ENCODE measurements at places on chromosomes 1 and 21.

DNA sequence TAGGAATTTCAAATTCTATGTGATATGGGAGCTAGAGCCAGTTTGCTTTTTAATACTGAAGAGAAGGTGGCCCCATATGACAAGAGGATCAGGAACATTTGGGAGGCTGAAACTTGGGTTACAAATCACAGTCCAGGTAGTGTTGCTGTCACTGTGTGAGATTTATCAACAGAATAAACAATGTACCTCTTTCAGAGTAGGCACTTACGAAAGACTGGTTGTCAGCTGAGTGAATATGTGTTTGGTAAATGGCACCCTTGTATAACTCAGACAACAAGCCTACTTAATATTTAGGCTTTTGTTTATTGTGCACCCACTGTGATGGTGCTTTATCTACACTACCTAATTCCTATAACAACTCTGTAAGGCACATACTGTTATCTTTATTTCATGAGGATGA is 7.4 kb upstream of the HAO2 start:
- no peak for DNase-seq

DNA sequence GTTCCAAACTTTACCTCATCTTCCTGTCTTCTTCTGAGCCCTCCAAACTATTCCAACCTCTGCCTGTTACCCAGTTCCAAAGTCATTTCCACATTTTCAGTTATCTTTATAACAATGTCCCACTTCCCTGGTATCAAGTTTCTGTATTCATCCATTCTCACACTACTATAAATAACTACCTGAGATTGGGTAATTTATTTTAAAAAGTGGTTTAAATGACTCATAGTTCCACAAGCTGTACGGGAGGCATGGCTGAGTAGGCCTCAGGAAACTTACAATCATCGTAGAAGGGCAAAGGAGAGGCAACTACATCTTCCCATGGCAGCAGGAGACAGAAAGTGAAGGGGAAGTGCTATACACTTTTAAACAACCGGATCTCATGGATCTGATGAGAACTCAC is 428.5 kb upstream of the RGS18 start:
- no peak for DNase-seq

GRCh38 chr1:202187041-202187671 is 6.4 kb upstream of the LGR6 start:
- no peak for DNase-seq

DNA sequence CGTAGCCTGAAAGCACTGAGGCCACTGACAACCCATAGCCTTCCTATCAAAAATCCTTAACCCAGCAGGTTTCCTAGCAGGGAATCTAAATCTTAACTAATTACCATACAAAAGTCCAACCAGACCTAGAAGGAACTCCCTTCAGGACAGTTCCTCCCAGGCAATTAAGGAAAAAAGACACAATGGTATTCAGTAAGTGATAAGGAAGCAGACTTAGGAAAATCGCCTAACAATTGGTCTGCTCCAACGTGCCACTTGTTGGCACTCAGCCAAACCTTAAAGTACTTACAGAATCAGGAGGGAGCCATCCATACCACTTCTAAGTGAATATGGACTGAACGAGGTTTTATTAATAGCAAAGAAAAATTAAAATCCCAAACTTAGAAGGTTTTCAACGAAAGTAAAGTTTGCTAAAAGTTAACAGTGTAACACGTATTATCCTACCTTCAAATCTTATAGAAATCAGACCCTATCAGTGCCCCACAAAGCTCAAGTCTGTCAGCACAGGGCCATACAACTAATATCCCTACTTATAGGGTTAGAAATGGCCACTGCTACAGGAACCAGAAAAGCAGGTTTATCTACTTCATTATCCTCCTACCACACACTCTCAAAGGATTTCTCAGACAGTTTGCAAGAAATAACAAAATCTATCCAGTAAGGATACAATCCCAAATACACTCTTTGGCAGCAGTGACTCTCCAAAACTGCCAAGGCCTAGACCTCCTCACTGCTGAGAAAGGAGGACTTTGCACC is 29.0 kb downstream of the SPATA6 start:
- DNase-seq, result no peak

- DNase-seq, result no peak
These were observed 18.8 kb upstream of the SRM start for GRCh38 chr1:11078631-11079030.

- DNase-seq, result no peak
These were observed 392 bp downstream of the GSTM2 start for GRCh38 chr1:109668123-109668775.
